Cardiac muscle cell (in vitro differentiated cells and primary cell): ENCODE measurements at places on chromosomes 11 and 22.

DNA sequence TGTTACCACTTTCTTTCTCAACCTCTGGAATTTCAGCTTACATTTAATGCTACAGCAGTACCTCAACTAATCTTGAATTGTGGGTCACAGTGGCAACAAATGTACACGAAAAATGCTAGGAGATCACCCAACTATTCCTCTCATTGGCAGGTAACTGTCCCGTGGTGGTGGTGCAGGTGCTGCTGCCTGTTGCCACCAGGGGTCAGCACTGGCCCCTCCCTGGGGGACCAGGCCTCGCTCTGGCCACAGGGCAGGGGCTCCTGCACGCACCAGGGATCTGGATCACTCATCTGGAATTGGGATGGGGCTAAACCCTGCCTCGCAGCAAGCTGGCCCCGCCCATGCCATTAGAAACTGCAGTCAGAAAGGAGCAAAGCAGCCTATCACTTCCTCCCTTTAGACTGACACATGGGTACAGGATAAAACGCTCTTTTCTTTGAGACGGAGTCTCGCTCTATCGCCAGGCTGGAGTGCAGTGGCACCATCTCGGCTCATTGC, 6.9 kb upstream of the POLDIP3 start:
- no peak overlapping the region for H3K4me3 ChIP-seq
- H3K27me3 ChIP-seq = no peaks in the 10 kb centered on the region
- no peaks in the 10 kb centered on the region for H3K4me1 ChIP-seq
- DNase-seq = peak; percentile 72

GRCh38 chr11:92550411-92550810, 325.8 kb downstream of the FAT3 start:
- no peaks in the 10 kb centered on the region for H3K4me1 ChIP-seq
- no peak overlapping the region for H3K4me3 ChIP-seq
- H3K36me3 ChIP-seq = no peaks in the 10 kb centered on the region
- H3K27me3 ChIP-seq = no peaks in the 10 kb centered on the region

GRCh38 chr11:36791957-36792356, 193.9 kb upstream of the RAG2 start:
- H3K4me1 ChIP-seq = peaks cover 8% of the 10 kb centered on the region
- H3K36me3 ChIP-seq = no peaks in the 10 kb centered on the region
- no peak overlapping the region for H3K4me3 ChIP-seq
- H3K27me3 ChIP-seq = no peaks in the 10 kb centered on the region
- DNase-seq = no peak

DNA sequence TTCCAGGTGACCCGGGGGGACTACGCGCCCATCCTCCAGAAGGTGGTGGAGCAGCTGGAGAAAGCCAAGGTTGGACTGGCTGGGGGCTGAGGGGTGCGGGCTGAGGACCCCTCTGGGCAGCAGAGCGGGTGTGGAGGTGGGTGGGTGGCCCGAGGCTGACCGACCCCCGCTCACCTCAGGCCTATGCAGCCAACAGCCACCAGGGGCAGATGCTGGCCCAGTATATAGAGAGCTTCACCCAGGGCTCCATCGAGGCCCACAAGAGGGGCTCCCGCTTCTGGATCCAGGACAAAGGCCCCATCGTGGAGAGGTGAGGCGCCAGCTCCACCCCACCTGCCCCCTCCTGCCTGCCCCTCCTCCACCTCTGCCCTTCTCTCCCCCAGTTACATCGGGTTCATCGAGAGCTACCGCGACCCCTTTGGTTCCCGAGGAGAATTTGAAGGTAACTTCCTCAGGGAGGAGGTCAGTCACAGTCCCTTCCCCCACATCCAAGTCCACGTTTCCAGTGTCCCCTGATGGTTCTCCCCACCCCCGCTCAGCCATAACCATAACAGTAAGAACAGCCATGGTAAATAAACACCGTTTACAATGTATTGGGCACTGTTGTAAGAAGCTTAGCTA, 11.2 kb downstream of the DPP3 start:
- H3K4me1 ChIP-seq = no peaks in the 10 kb centered on the region
- no peaks in the 10 kb centered on the region for H3K27me3 ChIP-seq
- no peak overlapping the region for H3K4me3 ChIP-seq
- DNase-seq = no peak
- H3K36me3 ChIP-seq = no peaks in the 10 kb centered on the region

DNA sequence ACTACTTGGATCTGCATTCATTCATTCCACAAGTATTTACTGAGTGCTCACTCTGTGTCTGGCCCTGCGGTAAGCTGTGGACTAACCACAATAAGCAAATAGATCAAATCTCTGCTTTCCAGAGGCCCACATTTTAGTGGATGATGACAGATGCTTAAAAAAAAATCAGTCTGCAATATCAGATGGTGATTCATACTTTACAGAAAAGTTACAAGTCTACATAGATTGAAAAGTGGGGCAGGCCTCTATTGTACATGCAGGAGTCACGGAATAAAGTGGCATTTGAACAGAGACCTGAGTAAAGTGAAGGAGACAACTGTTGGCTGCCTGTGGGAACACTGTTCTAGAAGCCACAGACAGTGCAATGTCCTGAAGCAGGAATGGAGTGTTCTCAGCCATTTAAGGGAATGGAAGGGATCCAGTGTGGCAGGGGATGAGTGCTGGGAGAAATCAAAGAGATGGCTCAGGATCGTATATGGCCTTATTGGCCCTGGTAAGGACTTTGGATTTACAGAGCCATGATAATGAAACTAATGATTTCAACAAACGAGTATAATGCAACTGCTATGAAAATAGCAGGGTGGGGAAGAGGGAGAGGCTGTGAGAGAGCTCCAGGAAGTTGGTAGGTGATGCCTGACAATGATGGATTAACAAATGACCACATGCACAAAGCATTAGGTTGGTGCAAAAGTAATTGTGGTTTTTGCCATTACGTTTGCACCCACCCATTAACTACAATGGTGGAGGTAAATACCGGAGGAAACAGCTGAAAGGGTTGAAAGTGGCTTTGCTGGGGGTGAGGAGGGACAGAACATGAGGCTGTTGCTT, 31.1 kb downstream of the TMEM45B start:
- H3K4me3 ChIP-seq = no peak overlapping the region
- peak; percentile 90 for DNase-seq
- H3K27ac ChIP-seq = peak overlapping the region; percentile 60
- peaks cover 9% of the 10 kb centered on the region for H3K4me1 ChIP-seq

- H3K36me3 ChIP-seq = no peaks in the 10 kb centered on the region
- H3K27me3 ChIP-seq = no peaks in the 10 kb centered on the region
- H3K4me1 ChIP-seq = no peaks in the 10 kb centered on the region
- no peak overlapping the region for H3K4me3 ChIP-seq
Observed at GRCh38 chr11:71423181-71423790, 24.9 kb downstream of the DHCR7 start.

DNA sequence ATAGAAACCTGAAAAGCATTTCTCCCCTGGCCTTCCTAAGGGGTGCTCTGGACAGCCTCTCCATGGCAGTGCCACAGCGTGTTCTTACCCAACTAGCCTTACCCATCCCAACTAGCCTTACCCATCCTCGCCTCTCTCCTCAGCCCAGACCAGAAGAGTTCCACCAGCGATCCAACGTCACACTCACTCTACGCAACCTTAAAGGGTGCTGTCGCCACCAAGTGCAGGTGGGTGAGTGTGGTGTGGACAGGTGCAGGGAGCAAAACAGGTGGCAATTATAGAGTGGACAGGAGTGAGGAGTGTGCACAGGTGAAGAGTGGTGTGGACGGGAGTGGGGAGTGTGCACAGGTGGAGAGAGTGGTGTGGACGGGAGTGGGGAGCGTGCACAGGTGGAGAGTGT, 17.8 kb downstream of the TMEM121B start:
- no peak for DNase-seq
- H3K27me3 ChIP-seq = no peaks in the 10 kb centered on the region
- H3K36me3 ChIP-seq = no peaks in the 10 kb centered on the region
- H3K27ac ChIP-seq = no peak overlapping the region

DNA sequence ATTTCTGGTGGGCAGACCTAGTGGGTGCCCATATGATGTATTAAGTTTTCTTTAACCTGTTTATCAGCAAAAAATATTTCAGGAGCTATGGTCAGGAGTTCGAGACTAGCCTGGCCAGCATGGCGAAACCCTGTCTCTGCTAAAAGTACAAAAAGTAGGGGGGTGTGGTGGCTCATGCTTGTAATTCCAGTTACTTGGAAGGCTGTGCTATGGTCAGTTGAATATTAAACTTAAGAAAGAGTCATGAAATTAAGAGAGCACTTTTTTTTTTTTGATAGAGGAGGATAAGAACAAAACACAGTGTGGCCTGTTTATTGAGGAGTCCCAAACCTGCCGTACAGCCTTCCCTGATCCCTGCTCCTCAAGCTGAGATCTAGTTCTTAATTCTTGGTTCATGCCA, 29.8 kb downstream of the OR6Q1 start:
- H3K4me3 ChIP-seq = no peak overlapping the region
- no peak for DNase-seq
- no peak overlapping the region for H3K27ac ChIP-seq
- no peaks in the 10 kb centered on the region for H3K36me3 ChIP-seq

- no peak overlapping the region for H3K4me3 ChIP-seq
- H3K4me1 ChIP-seq = peaks cover 28% of the 10 kb centered on the region
- H3K27me3 ChIP-seq = no peaks in the 10 kb centered on the region
Observed at GRCh38 chr22:24284747-24285203, 14.1 kb downstream of the SPECC1L start.

GRCh38 chr11:111942829-111943228, 5.7 kb downstream of the DIXDC1 start:
- H3K4me3 ChIP-seq = no peak overlapping the region
- no peak overlapping the region for H3K27ac ChIP-seq
- H3K4me1 ChIP-seq = peaks cover 20% of the 10 kb centered on the region
- no peaks in the 10 kb centered on the region for H3K36me3 ChIP-seq

DNA sequence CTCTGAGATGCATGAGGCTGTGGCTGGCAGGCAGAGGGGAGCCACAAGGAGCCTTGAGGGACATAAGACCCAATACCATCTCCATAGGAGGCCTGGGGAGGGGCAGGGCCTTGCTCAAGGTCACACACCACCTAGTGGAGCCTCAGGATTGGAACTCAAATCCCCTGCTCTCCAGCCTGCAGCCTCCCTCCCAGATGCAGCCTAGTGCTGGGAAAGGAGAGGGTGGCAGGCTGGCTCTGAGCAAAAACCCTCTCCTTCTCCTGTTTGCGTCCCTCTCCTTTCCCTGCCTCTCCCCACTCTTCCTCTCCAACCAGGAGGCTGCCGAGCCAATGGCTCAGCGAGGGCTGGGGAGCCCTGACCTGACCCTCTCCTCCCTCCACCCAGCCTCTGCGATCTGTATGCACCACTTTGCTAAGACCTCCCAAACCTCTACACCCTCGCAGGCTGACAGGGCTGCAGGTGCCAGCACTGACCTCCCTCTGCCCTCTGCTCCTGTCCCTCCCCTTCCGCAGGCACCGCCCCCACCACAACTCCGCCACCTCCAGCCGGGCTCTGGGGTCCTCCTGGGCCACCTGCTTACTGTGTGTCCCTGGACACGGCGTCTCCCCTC, 14.7 kb downstream of the IGLL1 start:
- H3K27me3 ChIP-seq = no peaks in the 10 kb centered on the region
- DNase-seq = peak; percentile 8
- no peaks in the 10 kb centered on the region for H3K4me1 ChIP-seq

GRCh38 chr11:62909107-62909894, 11.9 kb downstream of the CHRM1 start:
- H3K36me3 ChIP-seq = no peaks in the 10 kb centered on the region
- DNase-seq = peak; percentile 87
- H3K4me1 ChIP-seq = peaks cover 11% of the 10 kb centered on the region
- H3K27me3 ChIP-seq = no peaks in the 10 kb centered on the region
- H3K4me3 ChIP-seq = no peak overlapping the region
- no peak overlapping the region for H3K27ac ChIP-seq
